ENCODE measurements at places on chromosomes 16 and 17.

- no peak for DNase-seq
These were observed 423.1 kb upstream of the DYNLRB2 start for GRCh38 chr16:80117556-80118130.

- DNase-seq = no peak
These were observed 22.7 kb downstream of the LIG3 start for GRCh38 chr17:35002876-35003551.

DNA sequence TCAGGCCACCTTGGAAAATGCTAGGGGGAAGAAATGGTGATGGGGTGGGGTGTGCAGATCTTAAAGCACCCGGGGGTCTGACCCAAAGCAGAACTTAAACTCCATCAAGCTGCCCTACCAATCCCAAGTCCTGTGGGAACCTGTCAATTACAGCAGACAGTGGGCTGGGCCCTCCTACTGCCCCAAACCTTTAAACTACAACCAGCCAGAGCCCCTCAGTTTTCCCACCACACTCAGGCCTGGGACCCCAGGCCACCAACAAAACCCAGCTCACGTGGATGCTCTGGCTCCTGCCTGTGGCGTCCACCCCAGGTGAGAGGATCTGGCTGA is 2.7 kb downstream of the MYO18A start:
- no peak for DNase-seq

DNA sequence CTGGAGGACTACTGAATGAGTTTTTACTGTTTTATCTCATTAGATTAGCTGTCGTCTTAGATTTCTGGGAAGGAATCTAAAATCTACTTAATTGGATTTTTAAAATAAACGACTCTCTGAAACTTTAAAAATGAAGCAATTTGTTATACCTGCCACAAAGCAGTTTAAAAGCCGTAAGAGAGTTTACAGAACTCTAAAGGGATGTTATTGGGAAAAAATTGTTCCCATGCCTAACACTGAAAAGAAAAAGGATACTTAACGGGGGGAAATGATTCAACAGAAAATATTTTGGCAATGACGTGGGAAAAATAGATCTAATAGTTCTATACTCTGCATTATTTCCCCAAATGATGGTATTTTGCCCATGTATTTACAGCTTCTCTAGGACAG is 27.0 kb downstream of the ARHGAP17 start:
- no peak for DNase-seq

GRCh38 chr17:7561589-7562207 is at the start of gene SENP3:
SENP3 (plus strand) TSS chr17:7561919; CDS start chr17:7563077, 1,158 bp downstream.
- no peak for DNase-seq

DNA sequence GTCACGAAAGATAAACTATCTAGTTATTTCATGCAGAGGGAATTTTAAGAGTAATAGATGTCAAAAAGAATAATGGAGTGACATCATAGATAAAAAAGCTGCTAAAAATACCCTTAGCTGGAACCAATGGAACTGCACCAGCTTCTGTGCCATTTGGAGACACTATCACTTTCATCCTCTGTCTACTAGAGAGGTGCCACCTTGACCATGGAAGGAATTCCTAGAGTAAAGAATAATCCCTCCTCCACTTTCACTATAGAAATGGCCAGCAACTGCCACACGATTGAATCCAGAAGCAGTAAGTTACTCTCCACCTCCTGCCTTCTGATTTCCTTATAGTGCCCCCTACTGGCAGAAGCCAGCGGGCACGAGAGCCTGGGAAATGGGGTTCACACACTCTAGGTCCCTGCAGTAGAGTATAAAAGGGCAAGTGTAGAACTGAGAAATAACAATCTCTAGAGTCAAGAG is 2.8 kb upstream of the ALDH3A2 start:
- no peak for DNase-seq

DNA sequence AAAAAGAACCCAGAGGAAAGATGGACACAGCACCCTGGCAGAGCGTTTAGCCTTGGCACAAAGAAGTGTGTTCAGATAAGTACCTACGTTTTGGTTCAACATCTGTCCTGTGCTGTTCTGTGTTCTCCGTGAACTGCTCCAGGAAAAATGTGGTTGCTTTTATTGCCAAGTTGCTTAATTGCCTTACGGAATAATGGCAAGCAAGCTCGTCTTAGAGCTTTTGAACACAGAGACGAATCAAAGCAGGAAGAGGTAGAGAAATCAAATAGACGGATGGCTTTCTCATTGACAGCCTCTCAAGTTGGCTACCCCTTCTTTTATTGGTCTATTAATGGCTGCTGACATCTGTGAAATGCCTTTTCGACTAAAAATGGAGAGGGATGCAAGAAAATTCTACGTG is 911.1 kb upstream of the EEF2KMT start:
- DNase-seq = no peak

DNA sequence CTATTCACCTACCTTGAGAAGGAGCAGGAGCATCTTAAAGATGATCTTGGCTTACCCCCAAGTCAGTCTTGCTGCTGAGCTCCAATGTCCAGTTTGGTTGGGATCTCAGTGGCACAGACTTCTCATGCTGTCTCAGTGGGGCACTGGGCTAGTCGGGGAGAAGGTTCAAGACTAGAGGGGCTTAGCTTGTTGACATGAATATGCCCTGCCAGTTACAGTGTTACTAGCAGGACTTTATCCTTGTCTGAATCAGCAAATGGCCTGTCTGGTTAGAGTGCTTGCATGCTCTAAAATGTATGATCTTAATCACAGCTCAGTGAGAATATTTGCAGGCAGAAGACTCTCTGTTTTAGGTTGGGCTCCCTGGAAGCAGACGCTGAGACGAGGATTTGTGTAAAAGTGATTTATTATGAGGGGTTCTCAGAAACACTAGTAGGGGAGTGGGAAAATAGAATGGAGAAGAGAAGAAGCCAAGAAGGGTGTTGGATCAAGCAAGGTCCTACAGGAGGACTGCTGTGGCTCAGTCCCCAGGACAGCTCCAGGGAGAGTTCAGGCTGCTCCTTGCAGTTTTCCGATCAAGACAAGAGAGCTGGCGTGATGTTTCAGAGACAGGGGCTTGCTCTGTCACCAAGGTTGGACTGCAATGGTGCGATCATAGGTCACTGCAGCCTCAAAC is 150.4 kb upstream of the HS3ST2 start:
- no peak for DNase-seq
